Stimulated activated CD8-positive, alpha-beta memory T cell treated with anti-CD3 and anti-CD28 coated beads, Interleukin-4, amount 100 ng/mL, for 1 hour (primary cell): ENCODE measurements at places on chromosomes 13 and 19.

GRCh38 chr19:47253970-47254369, 2.4 kb upstream of the CCDC9 start:
- no peak for DNase-seq

DNA sequence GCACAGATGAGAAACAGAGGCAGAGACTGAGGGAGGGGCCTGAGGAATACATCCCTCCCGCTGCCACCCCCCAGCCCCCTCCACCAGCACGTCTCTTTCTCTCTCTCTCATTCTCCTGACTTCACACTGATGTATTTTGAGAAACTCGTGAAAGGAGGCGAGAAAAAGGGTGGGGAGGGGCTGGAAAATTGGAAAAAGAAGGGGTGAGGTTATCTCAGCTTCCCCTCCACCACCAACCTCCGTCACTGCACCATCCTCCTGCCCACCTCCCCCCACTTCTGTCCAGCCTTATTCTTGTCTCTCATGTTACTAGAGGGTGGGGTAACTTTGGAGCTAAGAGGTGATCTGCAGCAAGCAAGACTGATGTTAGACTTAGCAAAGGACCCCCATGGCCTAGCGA, 1.5 kb downstream of the SLC17A7 start:
- no peak for DNase-seq

DNA sequence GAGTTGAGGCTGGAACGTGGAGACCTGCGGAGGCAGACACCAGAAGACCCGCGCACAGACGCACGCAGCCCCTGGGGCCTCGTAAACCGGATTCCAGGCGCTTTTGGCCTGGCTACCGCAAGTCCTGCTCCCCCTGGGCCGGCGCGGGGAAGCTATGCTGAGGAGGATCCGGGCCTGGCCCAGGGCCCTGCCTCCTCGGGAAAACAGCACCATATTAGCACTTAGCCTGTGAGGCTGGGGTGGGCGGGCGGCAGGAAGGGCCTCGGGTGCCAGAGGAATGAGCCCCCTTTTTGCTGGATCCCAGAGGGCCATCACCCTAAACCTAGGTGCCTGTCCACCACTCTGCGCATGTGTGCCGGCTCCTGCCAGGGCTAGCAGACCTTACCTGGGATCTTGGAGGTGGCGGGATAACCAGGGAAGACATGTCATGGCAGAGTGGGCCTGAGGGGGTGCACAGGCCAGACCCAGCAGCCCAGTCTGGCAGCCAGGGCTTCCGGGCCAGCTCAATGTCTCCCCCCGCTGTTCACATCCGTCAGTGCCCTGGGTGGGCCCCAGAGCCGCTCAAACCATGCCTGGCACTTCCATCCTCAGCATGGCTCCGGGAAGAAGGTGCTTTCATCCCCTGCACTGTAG, 7.3 kb downstream of the ELOF1 start:
- DNase-seq: no peak

- no peak for DNase-seq
These were observed 10.6 kb downstream of the RXFP2 start for GRCh38 chr13:31749929-31750328.

- no peak for DNase-seq
These were observed 15.5 kb downstream of the ZNF610 start for GRCh38 chr19:52351512-52351911.

- DNase-seq: no peak
These were observed 47.3 kb upstream of the NPAS1 start for GRCh38 chr19:46972311-46972710.

- no peak for DNase-seq
These were observed 82.4 kb downstream of the GGACT start for GRCh38 chr13:100506154-100506553.
